ENCODE measurements at places on chromosomes 1 and 21.

DNA sequence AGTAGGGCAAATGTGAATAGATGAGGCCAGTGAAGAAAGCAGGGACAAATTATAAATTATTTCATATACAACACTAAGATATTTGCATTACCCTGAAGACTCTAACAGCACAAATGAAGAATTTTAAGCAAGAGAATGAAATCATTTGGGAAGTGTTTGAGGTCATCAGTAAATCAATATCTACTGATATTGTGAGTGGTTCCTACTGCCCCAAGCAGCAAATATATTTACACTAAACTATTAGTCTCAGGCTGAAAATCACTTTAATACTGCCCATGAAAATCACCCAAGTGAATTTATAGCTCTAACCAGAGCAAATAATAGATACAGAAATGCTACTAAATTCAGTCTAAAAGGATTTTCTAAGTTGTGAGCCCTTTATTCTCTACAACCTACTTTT is 163.6 kb downstream of the KCNT2 start:
- DNase-seq, result no peak

DNA sequence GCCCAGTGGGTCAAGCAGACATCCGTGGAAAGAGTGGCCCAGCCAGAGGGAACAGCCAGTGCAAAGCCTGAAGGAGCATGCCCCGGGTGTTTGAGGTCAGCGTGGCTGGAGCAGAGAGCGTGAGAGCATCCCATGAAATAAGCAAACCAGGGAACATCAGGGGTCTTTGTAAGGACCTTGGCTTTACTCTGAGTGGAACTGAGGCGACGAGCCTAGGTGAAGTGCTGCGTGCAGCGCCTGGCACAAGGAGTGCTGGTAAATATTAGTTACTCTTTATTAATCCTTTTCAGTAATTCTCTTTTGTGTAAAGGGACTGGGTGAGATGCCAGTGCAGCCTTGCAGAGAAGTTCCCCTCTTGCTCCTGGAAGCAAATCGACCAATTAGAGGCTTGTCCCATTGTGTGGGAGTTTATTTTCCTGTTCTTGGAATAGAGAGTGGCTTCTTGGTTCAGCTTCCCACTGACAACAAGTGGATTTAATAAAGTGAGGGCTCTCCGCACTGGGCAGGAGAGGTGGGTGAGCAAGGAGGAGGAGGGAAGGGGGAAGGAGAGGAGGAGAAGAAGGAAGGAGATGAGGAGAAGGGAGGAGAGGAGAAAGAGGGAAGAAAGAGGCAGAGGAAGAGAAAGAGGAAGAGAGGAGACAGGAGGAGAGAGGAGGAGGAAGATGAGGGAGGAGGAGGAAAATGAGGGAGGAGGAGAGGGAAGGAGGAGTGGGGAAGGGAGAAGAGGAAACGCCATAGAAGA is 37.6 kb upstream of the DISP3 start:
- DNase-seq, result no peak

DNA sequence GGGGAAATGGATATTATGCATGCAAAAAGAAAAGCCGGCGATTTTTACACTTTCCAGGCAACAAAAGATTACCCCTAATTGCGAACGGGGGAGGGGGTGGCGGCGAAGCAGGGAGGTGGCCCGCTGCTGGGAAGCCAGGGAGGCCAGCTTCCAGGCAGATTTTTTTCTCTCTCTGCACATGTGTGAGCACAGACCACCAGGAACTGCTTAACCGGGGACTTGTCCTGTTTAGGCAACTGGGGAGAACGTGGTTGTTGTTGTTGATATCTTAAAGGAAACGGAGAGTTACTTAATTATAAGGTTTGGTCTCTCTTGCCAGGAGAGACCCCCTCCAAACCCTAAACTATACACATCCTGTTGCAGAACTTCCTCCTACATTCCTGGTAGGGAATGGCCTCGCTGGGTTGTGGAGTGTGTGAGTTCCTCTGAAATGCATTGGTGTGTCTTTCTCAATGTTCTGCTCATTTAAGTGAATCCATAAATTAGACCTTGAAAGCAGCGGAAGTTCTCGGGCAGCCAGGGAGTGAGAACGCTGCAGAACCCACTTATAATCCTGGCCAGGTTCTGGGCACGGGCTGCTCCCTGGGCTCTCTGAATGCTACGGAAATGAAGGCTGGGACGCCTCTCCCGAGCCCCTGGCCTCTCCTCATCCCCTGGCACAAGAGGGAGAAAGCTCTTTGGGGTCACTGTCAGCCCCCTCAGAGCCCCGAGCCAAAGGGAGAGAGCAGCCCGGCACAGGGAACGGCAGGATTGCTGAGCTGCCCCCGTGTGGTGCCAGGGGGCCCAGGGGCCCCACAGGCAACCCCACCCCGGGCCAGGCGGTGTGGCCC is 250.0 kb downstream of the FOXD2 start:
- peak; percentile 39 for DNase-seq

- DNase-seq, result no peak
Measured at GRCh38 chr1:171122893-171123292, 32.2 kb downstream of the FMO3 start.

GRCh38 chr21:33550772-33551660 is 8.2 kb downstream of the SON start:
- no peak for DNase-seq

- DNase-seq, result no peak
Measured at GRCh38 chr1:215754112-215754511, 187.0 kb downstream of the KCTD3 start.

DNA sequence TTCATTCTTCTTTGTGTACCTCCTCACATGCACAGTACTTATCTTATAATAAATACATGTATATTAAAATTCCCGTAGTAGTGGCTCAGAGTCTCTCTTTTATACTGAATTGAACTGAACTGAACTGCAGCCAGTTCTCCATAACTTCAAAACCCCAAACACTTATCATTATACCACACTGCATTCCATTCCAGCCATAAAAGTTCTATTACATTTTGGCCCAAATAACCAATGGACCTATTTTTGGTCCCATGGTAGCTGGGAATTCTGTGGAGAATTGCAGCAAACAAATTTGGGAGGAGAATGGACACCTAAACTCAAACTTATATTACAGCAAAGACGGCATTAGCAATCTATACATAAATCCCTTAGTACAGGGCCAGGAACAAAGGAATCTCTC is 86.6 kb upstream of the C1orf87 start:
- no peak for DNase-seq

GRCh38 chr1:43388613-43389012 is 987 bp downstream of the MED8 start:
- no peak for DNase-seq

- DNase-seq, result no peak
Measured at GRCh38 chr1:53585565-53585964, 126.4 kb downstream of the DMRTB1 start.

DNA sequence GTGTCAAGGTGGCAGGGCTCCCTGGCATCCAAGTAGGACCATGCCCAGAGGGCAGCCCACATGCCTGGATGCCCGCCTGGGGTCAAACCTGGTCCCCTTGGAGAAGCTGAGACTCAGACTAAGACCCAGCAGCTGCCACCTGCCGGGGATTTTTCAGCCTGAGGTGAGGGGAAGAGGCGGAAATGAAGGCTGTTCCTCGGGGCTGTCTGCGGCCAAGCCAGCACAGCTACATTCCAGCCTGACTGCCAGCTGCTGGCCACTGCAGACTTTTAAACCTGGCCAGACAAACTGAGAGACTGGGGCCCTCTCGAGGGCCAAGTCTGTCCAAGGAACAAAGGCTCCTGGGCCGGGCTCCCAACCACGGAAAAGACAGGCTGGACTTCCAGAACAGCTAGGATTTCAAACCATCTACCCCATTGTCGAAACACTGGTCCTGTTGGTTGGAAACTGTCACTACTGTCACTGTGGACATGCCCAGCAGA is 21.9 kb upstream of the PLEKHG5 start:
- DNase-seq, result no peak

- no peak for DNase-seq
Measured at GRCh38 chr1:10635085-10635896, 160.5 kb downstream of the PEX14 start.

Data from right kidney (tissue), 9 donors.